ENCODE measurements at places on chromosomes 2 and 18. TPM values are rescaled to one million over a fixed set of nuclear protein-coding genes. Genes with fewer than 3 reads are reported as not detected.

- DNase-seq: no peak
- no peaks in the 10 kb centered on the region for H3K4me1 ChIP-seq
- no peak overlapping the region for H3K27ac ChIP-seq
- H3K36me3 ChIP-seq: no peaks in the 10 kb centered on the region
- no peak overlapping the region for H3K4me3 ChIP-seq
Measured at GRCh38 chr18:46313521-46313920, 209.3 kb downstream of the HAUS1 start.

GRCh38 chr2:143451642-143452281, 322.5 kb downstream of the ARHGAP15 start:
- no peaks in the 10 kb centered on the region for H3K36me3 ChIP-seq
- DNase-seq: no peak

GRCh38 chr2:133680343-133681049, 112.2 kb upstream of the NCKAP5 start:
- H3K4me1 ChIP-seq: no peaks in the 10 kb centered on the region
- H3K27ac ChIP-seq: no peak overlapping the region
- no peak for DNase-seq
- H3K36me3 ChIP-seq: no peaks in the 10 kb centered on the region
- no peaks in the 10 kb centered on the region for H3K27me3 ChIP-seq

GRCh38 chr18:44632469-44633145, 48.1 kb upstream of the SETBP1 start:
- no peak overlapping the region for H3K27ac ChIP-seq
- H3K27me3 ChIP-seq: no peaks in the 10 kb centered on the region
- H3K4me3 ChIP-seq: no peak overlapping the region
- no peaks in the 10 kb centered on the region for H3K36me3 ChIP-seq
- no peak for DNase-seq

DNA sequence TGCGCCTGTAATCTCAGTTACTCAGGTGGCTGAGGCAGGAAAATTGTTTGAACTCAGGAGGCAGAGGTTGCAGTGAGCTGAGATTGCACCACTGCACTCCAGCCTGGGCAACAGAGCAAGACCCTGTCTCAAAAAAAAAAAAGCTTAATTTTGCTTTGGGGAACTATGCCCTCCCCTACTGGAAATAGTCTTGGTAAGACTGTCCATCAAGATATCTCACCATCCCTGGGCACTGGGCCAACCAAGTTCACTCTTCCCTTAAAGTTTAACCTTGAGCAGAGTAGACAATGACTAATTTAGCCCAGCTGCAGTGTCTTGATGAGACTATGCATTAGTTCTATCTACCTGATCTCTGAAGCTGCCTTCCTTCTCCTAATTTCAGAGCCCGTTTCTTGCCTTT, 44.7 kb downstream of the ASXL2 start:
- H3K4me1 ChIP-seq: peaks cover 39% of the 10 kb centered on the region
- no peak for DNase-seq
- no peak overlapping the region for H3K4me3 ChIP-seq
- no peaks in the 10 kb centered on the region for H3K27me3 ChIP-seq

GRCh38 chr2:26400723-26401122, 997 bp upstream of the DRC1 start:
- no peak for DNase-seq
- no peaks in the 10 kb centered on the region for H3K27me3 ChIP-seq
- H3K4me1 ChIP-seq: no peaks in the 10 kb centered on the region
- no peaks in the 10 kb centered on the region for H3K36me3 ChIP-seq
- H3K27ac ChIP-seq: no peak overlapping the region

DNA sequence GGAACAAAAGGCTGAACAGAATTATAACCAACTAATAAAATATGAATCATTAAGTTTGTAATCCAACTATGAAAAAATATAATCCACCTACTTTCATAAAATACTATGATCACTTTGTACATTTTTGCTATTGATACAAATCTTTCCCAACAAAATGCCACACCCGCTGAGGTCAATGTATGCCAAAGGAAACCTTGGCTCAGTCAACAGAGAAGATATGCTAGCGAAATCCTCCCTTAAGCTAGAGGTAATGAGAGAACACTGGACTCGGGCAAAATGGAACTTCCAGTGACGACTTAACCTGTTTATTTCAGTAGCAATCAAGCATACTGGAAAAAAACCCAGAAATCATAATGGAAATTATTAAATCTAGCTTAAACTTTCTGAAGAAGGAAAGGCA, 81.5 kb downstream of the NOL10 start:
- DNase-seq: no peak
- no peaks in the 10 kb centered on the region for H3K4me1 ChIP-seq
- no peaks in the 10 kb centered on the region for H3K27me3 ChIP-seq

DNA sequence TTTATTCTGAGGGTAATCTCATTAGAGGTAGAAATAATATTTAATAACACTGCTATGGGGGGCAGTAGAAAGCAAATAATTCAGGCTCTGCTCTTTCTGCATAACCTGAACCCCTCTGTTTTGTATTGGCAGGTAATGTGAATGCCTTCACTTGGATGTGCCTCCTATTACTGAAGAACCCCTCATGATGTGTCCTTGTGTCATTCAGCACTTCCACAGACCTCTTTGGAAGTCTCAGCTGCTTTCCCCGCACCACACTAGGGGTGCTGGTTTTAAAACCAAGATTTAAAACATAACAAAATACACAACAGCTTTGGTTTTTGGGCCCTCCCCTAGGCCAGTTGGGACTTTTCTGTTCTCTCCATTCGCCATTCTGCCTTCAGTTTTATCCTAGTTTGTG, 281.7 kb upstream of the MC4R start:
- H3K36me3 ChIP-seq: no peaks in the 10 kb centered on the region
- H3K27ac ChIP-seq: no peak overlapping the region
- no peaks in the 10 kb centered on the region for H3K27me3 ChIP-seq
- no peak for DNase-seq

DNA sequence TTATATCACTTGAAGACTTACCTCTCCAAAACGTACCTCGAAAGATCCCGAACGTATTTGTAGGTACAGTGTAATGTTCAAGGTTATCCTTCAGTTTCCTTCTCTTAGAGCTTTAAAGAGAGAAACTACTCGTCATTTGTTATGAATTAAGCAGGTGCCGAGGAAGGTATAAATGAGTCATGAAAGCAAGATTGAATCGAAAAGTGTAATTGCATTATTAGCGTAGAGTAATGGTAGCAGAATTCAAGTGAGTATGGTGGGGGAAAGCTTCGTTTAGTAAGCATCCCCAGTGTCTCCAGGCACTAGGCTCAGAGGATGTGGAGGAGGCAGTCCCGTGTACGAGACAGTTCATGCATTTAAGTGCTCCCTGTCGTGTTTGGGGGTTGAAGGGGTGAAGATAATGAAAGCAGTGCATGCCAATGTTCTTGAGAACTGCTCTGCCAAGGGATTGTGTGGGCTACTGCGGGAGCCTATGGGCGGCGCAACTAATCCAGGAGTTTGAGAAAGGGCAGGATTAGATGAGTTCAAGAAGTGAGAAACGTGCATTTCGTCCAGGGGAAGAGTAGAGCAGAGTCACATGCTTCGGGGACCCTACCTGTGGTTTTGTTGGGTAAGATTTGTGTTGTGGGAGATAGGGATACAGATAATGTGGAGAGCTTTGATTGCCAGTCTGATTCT, 858 bp downstream of the POLR1B start:
- H3K4me3 ChIP-seq: peak overlapping the region; percentile 86
- H3K27me3 ChIP-seq: no peaks in the 10 kb centered on the region
- DNase-seq: peak; percentile 13
- H3K4me1 ChIP-seq: peaks cover 26% of the 10 kb centered on the region

- H3K27ac ChIP-seq: no peak overlapping the region
- no peak for DNase-seq
- H3K36me3 ChIP-seq: peaks cover 57% of the 10 kb centered on the region
Measured at GRCh38 chr2:179181002-179181401, 83.6 kb downstream of the SESTD1 start.

GRCh38 chr18:10374636-10375293, 79.7 kb upstream of the APCDD1 start:
- no peaks in the 10 kb centered on the region for H3K4me1 ChIP-seq
- no peak for DNase-seq
- no peak overlapping the region for H3K4me3 ChIP-seq
- H3K27me3 ChIP-seq: peaks cover 2% of the 10 kb centered on the region
- no peaks in the 10 kb centered on the region for H3K36me3 ChIP-seq

DNA sequence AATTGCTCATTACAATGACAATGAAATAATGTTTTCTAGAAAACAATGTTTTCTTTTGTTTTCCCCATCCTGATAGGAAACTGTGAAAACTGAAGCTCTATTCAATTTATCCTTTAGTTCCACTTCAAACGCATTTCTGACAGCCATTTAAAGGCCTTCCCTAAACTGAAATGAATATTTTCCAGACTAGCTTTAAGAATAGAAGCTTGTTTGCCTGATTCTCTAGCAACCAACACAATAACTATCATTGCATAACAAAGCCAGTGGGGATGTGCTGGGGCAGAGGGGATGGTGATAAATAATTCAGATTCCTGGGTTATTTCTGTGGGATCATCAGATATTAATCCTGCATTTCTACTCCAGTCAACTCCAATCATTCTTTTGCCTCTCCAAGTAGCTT, 427.1 kb downstream of the RND3 start:
- no peaks in the 10 kb centered on the region for H3K36me3 ChIP-seq
- H3K4me1 ChIP-seq: no peaks in the 10 kb centered on the region
- H3K27ac ChIP-seq: no peak overlapping the region
- no peak for DNase-seq
- no peaks in the 10 kb centered on the region for H3K27me3 ChIP-seq

GRCh38 chr2:228039752-228040534, 141.5 kb downstream of the SPHKAP start:
- no peaks in the 10 kb centered on the region for H3K4me1 ChIP-seq
- H3K27ac ChIP-seq: no peak overlapping the region
- peak; percentile 41 for DNase-seq
- H3K27me3 ChIP-seq: no peaks in the 10 kb centered on the region
- H3K36me3 ChIP-seq: no peaks in the 10 kb centered on the region
- no peak overlapping the region for H3K4me3 ChIP-seq

GRCh38 chr2:119252186-119253113, 28.8 kb downstream of the STEAP3 start:
- no peak overlapping the region for H3K4me3 ChIP-seq
- H3K27me3 ChIP-seq: no peaks in the 10 kb centered on the region
- H3K27ac ChIP-seq: no peak overlapping the region
- DNase-seq: no peak

- H3K27ac ChIP-seq: no peak overlapping the region
- no peak overlapping the region for H3K4me3 ChIP-seq
- H3K27me3 ChIP-seq: no peaks in the 10 kb centered on the region
Measured at GRCh38 chr2:4012197-4012596, 308.8 kb downstream of the DCDC2C start.

DNA sequence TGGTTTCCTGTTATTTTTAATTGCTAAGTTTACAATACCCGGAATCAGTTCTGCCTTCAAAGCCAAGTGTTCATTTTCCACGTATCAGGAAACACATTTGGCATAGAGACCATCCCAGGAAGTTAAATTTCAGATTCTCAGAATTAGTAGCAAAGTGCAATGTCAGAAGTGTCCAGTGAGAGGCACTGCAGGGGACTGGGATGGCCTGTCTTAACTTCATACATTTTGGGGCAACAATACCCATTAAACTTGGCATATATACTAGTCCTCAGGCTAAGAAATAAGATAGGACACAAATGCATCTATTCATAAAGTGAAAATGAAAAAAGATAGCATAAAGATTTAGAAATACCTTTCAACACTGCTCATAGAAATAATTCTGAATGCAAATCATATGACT, 1.5 kb upstream of the IL1RL2 start:
- no peak for DNase-seq
- no peaks in the 10 kb centered on the region for H3K36me3 ChIP-seq
- H3K4me3 ChIP-seq: no peak overlapping the region
- peaks cover 54% of the 10 kb centered on the region for H3K4me1 ChIP-seq
- H3K27ac ChIP-seq: no peak overlapping the region
- no peaks in the 10 kb centered on the region for H3K27me3 ChIP-seq

GRCh38 chr2:73821227-73821626, 7.5 kb upstream of the STAMBP start:
- H3K36me3 ChIP-seq: no peaks in the 10 kb centered on the region
- H3K4me1 ChIP-seq: no peaks in the 10 kb centered on the region
- no peak overlapping the region for H3K4me3 ChIP-seq
- H3K27ac ChIP-seq: no peak overlapping the region
- H3K27me3 ChIP-seq: peaks cover 9% of the 10 kb centered on the region

DNA sequence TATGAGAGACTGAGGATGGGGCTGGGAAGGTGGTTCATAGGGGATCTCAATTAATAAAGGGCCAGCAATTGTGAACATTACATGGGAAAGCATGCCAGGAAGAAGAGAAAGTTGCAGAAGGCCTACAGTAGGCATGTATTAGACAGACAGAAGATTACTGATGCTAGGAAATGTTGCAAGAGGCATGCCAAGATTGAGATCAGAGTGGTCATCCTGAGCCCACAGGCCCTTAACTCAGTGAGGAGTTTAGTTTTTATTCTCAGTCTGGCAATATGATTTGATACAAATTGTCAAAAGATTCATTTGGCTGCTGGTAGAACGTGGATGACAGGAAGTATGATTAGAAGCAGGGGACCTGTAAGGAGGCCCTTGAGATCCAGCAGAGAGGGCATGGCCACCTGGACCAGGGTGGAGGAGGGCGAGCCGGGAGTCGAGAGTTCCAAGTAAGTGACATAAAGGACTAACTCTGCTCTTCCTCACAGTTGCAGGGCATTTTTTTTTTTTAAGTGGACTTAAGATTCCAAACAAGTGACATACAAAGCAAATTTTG, 54.9 kb downstream of the EPHA4 start:
- no peaks in the 10 kb centered on the region for H3K27me3 ChIP-seq
- H3K36me3 ChIP-seq: no peaks in the 10 kb centered on the region
- H3K4me3 ChIP-seq: no peak overlapping the region
- no peak for DNase-seq

DNA sequence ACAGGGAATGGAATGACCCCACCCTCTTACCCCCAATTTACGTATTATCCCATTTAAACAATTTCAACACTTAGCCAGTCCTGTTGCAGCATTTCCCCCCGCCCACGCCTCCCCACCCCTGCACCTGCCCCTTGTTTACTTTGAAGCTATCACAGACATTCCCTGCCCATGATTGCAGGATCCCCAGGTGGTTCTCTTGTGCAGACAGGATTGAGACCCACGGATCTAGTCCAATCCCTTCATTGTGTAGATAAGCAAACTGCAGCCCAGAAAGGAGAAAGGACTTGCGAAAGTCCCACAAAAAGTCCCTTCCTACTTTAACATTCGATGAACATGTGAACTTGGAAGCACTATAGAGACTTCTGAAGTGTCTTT, 38.9 kb downstream of the TMEM17 start:
- peak overlapping the region; percentile 51 for H3K27ac ChIP-seq
- no peaks in the 10 kb centered on the region for H3K27me3 ChIP-seq
- DNase-seq: peak; percentile 58
- H3K4me1 ChIP-seq: peaks cover 93% of the 10 kb centered on the region

- no peak for DNase-seq
- H3K4me1 ChIP-seq: no peaks in the 10 kb centered on the region
- no peak overlapping the region for H3K27ac ChIP-seq
- no peaks in the 10 kb centered on the region for H3K27me3 ChIP-seq
- H3K4me3 ChIP-seq: no peak overlapping the region
Measured at GRCh38 chr2:182142062-182142461, 156.4 kb downstream of the PPP1R1C start.

Gene REG1A
- total RNA-seq: not detected

Gene DSG1
- not detected for total RNA-seq

Gene EVX2
- total RNA-seq: not detected

Gene SCYGR5
- total RNA-seq: not detected

Gene FOXD4L1
- 0.14 TPM for total RNA-seq

Gene PRSS56
- total RNA-seq: not detected

Measured in HepG2 (cell line).